Cardiac septum (tissue), 1 donor: ENCODE measurements at places on chromosomes 5 and 9. TPM values are rescaled to one million over a fixed set of nuclear protein-coding genes. Genes with fewer than 3 reads are reported as not detected.

Gene SERF1A
- total RNA-seq, result 1.8 TPM

Gene CNTNAP3
- 2.7 TPM for total RNA-seq

Gene CDH10
- total RNA-seq, result not detected

Gene TMEM215
- total RNA-seq, result not detected

Gene LHX6
- total RNA-seq, result 10.8 TPM

Gene RGP1
- total RNA-seq, result 40.0 TPM

Gene GRM6
- not detected for total RNA-seq

Gene PCDHB15
- 9.9 TPM for total RNA-seq

Gene TLX3
- total RNA-seq, result not detected

Gene IFNA13
- not detected for total RNA-seq

Gene INSL4
- total RNA-seq, result not detected

Gene TTC16
- 0.16 TPM for total RNA-seq

Gene BHMT2
- 5.6 TPM for total RNA-seq

Gene ITGA2
- 1.4 TPM for total RNA-seq
